Right atrium auricular region (tissue), 2 donors: ENCODE measurements at places on chromosomes 7 and 10. TPM values are rescaled to one million over a fixed set of nuclear protein-coding genes. Genes with fewer than 3 reads are reported as not detected.

The PLXNA4 gene
- total RNA-seq, result 9.5 TPM

The SPAG6 gene
- not detected for total RNA-seq

The GRID2IP gene
- 0.28 TPM for total RNA-seq

The SLC26A5 gene
- not detected for total RNA-seq

The CTAGE8 gene
- 1.2 TPM for total RNA-seq

The ARHGAP22 gene
- total RNA-seq, result 5.7 TPM

The ENKUR gene
- not detected for total RNA-seq

The ZNF22 gene
- 19.3 TPM for total RNA-seq

The PAXIP1 gene
- 6.2 TPM for total RNA-seq
